ENCODE measurements at places on chromosomes 2 and 18. TPM values are rescaled to one million over a fixed set of nuclear protein-coding genes. Genes with fewer than 3 reads are reported as not detected.

CNTNAP5 gene
- not detected for total RNA-seq

- DNase-seq, result no peak
These were observed 104.8 kb upstream of the WDR75 start for GRCh38 chr2:189336276-189336975.

DNA sequence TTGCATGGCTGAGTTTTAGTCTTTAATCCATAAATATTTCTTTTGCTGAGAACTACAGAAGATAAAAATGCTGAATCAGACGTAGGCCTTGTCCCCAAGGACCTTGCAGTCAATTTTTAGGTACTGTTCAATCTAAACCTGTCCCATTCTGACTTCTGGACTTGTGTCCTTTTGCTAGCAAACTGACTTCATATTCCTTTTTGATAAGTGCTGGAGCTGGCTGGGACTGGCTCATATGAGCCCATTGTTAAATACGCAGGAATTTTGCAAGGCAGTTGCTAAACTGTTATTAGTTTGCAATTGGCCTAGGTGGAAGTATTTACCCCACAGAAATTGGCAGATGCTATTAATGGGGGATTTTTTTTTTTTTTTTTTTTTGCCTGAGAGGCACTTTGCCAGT lies 941.4 kb downstream of the DCC start:
- no peak for DNase-seq

DNA sequence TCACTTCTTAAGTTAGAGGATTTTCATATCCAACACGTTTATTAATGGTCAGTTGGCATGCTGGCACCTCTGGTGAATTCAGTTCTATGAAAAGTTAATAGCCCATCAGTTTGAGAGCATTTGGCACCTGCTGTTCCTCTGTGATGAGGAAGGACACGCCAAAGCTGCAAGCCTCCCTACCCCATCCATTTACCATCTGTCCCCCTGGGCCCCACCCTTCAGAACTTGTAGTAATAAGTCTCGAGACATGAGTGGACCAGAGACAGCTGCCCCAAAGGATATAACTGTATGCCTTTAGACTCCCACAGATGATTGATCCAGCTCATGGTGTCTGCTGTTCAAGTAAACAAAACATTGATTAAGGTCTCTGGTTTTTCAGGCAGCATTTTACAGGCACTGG lies 6.3 kb downstream of the OST4 start:
- no peak for DNase-seq
